KBM-7 (cell line): ENCODE measurements at places on chromosomes 3 and 15.

GRCh38 chr3:178060407-178060806, 475.8 kb upstream of the KCNMB2 start:
- DNase-seq = no peak

GRCh38 chr3:171446801-171447578, 13.2 kb downstream of the TNIK start:
- no peak for DNase-seq

- no peak for DNase-seq
These were observed 28.7 kb upstream of the BFSP2 start for GRCh38 chr3:133371181-133371580.

- no peak for DNase-seq
These were observed 9.9 kb downstream of the TLE3 start for GRCh38 chr15:70087708-70088352.

- DNase-seq = no peak
These were observed 195.4 kb upstream of the HES1 start for GRCh38 chr3:193940526-193940925.
